ENCODE measurements at places on chromosomes 11 and 22.

DNA sequence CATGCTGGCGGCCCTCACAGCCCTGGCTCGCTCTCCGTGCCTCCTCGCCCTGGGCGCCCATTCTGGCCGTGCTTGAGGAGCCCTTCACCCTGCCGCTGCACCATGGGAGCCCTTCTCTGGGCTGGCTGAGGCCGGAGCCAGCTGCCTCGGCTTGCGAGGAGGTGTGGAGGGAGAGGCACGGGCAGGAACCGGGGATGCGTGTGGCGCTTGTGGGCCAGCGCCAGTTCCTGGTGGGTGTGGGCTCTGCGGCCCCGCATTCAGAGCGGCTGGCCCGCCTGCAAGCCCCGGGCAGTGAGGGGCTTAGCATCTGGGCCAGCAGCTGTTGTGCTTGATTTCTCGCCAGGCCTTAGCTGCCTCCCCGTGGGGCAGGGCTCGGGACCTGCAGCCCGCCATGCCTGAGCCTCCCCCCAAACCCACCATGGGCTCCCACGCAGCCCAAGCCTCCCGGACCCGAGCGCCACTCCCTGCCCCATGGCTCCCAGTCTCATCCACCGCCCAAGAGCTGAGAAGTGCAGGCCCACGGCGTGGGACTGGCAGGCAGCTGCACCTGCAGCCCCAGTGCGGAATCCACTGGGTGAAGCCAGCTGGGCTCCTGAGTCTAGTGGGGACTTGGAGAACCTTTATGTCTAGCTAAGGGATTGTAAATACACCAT is 163.4 kb upstream of the LRRC4C start:
- DNase-seq: no peak

DNA sequence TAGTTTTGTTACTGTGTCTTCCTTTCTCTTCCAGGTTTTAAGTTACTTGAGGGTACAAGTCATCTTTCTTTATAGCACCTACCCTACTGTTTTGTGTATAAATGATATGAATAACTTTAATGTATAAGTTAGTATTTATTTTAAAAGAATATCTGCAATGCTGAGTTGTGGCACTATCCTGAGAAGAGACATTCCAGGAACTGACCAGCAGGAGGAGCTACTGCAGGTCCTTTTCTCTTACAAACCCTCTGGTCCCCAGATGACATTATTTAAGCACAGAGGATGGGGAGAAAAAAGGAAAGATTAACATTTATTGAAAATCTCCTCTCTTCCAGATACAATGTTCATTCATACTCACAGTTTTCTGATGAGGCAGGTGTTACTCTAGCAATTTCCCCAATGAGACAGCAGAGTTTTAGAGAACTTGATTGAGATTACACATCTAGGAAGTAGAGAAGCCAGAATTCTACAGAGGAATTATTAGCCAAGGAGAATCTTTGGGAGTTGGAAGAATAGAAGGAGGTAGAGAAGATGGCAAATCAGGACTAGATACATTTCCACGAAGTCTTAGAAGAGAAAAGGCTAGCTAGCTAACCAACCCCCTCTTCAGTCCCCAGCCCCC is 541.2 kb upstream of the API5 start:
- peak; percentile 4 for DNase-seq

GRCh38 chr11:26974069-26974783 is 19.7 kb upstream of the FIBIN start:
- no peak for DNase-seq

DNA sequence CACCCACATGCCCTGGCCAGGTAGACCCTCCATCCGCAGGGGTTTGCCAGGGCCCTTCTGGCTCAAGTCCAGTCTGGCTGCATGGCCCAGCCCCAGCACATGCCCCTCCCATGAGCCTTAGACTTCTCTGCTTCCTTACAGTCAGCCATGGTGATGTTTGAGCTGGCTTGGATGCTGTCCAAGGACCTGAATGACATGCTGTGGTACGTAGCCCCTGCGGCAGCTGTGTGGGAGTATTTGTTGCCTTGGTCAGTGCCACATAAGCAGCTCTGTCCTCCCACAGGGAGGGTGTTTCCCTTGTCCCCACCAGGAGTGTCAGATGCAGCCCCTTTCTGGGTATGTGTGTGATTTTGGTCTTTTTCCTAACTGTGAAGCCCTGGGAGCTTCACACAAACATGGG is 17.5 kb downstream of the CDC45 start:
- DNase-seq: no peak

DNA sequence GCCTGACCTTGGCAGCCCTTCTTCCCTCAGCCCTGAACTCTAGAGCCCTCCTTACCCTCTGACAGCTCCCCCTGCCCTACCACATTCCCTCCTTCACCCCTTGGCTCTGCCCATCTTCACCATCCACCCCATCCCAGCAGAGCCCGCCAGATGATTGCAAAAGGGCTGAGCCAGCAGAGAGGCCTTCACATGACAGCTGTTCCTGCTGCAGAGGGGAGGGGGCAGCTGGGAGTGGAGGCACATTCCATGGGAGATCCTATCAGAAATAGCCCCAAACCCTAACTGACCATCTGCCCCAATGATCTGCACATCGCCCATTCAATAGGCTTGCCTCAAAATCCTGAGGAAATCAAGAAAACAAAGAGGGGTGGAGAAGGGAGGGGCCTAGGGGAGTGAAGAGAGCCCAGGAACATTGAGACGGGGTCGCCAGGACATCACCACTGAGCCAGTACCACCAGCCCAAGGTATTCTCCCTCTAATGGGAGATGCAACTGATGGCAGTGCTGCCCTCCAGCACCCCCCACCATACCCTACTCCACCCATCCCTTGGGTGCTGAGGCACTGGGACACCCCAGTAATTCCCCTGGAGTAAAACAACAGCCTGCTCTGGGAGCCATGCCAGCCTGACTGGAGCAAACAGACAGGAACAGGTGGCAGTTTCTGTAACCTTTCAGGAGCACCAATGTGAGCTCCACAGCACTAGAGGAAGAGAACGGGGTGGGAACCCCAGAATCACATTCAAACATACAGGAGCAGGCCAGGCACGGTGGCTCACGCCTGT is 8.0 kb upstream of the AHNAK start:
- no peak for DNase-seq

DNA sequence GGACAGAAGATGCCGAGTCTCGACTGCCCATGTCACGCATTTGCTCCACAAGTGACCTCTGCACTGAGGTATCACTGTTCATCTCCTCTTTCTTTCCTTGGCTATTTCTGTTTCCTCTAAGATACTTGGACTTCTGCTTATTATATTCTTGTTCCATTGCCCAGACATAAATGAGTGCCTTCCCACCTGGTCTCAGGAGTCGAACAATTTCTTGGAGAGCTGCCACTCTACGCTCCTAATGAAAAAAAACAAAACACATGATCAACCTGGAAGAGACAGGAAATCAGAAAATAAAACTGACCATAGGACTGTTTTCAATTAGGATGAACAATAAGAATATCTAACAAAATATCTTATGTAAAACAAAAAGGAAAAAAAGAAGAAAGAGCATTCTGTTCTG is 47.4 kb upstream of the CWF19L2 start:
- DNase-seq: no peak

DNA sequence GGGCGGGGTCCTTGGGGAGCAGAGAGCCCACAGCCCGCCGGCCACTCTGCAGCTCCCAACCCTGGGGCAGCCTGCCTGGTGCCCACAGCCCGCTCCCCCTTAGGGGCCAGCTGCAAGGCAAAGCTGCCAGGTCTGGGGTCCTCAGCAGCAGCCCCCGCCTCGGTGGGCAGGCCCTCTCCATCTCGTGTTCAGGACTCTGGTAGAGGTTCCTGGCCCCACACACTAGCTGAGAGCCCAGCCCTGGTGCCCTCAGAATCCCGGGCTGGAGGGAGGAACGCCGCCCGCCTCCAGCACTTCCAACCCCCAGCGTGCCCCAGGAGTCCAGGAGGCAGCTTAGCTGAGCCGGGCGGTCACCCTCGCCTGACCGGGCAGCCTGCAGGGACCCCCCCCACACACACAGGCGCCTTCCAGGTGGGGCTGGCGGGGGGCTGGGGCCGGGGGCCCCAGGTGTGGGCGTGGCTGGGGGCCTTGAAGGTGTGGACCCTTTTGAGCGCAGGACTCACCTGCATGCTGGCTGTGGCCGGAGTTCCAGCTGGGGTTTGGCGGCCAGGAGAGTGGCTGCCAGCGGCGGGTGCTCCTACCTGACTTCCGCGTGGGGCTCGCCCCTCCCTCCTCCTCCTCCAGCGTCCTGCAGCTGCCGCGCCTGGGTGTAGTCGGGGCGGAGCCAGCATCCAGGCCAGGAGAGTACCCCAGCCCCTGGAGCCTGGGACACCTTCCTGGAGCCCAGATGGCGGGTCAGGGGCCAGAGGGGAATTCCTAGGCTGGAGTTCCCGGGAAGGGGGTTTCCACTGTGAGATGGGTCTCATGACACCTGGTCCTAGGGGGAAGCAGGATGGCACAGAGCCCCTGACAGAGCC is at the start of gene ANO9:
Gene ANO9, minus strand, starts transcription at position 594 of the 857 bp plus-strand sequence. Its CDS starts 85 bp downstream, at position 509.
- DNase-seq: peak; percentile 47

DNA sequence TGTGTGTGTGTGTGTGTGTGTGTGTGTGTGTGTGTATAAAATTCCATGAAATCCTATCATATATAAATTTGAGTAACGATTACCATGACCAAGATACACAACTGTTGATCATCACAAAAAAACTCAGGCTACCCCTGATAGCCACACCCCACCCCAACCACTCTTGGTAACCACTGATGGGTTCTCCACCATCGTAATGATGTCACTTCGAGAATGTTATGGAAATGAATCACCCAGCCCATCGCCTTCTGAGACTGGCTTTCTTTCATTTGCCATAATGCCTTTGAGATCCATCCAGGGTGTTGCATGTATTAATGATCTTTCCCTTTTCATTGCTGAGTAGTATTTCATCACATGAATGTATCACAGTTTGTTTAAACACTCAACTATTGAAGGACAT is 496.0 kb downstream of the MIAT start:
- DNase-seq: no peak

DNA sequence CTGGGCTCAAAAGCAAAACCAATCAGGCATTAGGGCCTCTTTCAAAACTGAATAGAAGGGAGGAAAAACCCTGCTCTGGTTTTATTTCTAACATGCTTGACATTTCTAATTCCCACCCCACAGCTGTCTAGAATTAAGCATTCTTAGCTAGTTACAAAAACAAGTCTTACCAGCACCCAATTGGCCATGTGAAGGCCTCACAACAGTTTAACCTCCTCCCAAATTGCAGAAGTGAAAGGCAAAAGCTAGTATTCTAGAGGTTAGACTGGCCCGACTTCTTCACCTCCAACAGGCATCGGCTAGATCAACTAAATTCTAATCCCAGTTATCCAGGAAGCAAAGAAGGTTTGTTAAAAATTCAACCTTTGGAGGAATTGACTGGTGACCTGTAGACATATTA is 6.5 kb downstream of the SF1 start:
- DNase-seq: no peak

DNA sequence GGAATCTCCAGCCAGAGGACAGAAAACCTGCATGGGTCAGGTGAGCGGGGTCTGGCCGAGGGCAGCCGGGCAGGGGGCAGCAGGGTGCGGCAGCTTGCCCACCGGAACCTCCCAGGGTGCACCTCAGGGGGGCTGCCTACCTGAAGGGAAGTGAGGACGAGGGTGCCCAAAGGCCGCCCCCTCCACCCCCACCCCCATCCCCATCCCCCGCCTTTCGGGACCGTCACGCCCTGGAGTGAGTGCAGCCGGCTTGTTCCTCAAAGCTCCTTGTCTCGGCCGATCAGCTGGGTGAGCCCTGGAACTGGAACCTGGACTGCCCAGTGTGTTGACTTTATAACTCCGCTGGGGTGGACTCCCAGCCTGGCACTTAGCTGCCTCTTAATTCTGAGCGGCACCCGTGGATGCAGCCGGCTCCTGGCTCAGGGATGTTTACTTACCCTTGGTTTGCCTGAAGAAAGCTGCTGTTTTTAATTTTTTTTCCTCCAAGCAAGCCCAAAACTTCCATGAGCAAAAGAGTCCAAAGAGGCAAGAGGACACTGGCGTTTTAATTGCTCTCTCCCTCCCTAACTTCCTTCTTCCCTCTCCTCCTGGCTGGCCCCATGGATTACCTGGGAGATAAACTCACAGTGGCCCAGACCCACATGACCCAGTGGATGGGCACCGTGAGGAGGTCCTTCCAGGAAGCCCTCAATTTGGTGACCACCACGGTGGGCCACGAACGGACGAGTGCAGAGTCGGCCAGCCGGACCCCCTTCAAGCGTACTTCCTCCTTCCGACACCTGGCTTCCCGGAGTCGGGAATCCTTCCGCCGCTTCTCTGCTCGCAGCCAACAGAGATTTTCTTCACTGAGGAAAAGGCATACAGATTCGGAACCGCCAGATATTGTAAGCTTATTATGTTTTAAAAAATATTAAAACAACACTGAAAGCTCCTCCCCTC is 87.8 kb upstream of the CRYBB3 start:
- no peak for DNase-seq

DNA sequence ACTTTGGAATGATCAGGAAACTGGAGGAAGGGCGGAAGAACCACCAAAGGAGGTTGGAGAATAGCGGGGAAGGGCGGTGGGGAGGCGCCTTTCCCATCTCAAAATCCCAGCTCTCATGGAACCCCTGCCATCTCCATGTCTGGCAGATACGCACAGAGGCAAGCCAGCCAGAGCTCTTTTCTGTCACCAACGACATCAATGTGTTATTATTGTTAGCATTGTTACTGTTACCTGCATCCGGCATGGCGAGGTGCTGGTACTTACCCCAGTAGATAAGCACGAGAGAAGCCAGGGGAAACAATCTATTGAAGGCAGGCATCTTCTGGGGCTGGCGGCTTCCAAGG is 969 bp downstream of the SCN3B start:
- no peak for DNase-seq

GRCh38 chr22:46107753-46108563 is 42.4 kb upstream of the PPARA start:
- DNase-seq: no peak

DNA sequence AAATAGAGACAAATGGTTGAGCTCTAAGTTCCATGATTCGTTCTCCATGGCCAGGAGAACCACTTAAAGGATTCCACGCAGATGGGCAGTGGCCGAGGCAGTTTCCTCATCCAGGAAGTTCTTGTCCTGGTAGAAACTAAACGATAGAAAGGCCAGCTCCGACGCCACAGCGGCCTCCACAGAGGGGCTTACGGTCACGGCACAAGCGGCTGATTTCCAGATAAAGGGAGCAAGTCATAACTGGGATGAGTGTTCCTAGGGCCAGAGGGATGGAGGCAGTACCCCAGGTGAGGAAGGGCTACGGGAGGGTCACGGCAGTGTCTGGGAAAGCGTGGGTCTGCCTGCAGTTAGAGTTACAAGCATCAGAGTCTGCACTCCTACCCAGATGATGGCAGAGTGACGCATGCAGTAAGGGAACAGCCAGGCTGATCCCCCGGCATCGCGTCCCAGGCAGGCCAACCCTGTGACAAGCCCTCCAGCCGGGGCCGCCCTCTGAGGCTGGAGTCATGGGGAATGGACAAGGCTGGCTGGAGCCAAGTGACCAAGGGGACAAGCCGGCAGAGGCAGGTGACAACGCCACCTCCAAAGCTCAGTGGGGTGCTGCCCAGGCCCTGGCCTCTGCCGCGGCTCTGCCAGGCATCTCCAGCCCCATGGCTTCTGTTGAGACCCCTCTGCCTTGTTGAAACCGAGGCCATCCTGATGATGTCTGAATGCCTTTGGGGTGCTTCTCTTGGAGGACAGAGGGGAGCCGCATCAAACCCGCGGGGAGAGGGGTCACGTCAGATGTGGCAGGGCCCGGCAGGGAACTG is 475.1 kb downstream of the BRD1 start:
- DNase-seq: no peak
